SK-N-MC (cell line): ENCODE measurements at places on chromosomes 16 and 17.

DNA sequence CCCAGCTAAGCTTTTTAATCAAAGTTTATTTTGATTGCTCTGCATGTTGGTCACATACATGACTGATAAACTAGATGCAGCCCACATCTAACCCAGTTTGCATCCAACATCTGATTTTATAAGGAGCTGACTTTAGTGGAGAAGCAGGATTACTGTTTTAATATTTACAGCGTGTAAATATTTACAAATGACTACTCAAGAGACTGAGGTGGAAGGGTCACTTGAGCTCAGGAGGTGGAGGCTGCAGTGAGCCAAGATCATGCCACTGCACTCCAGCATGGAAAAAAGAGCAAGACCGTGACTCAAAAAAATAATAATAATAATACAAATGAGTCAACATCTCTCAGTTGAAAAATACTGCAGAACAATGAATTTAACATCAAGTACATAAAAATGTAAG lies 50.8 kb downstream of the PARN start:
- DNase-seq = no peak

- DNase-seq = no peak
Measured at GRCh38 chr17:65011966-65012365, 44.6 kb downstream of the GNA13 start.

- DNase-seq = no peak
Measured at GRCh38 chr17:10270258-10270657, 71.9 kb upstream of the GAS7 start.

- no peak for DNase-seq
Measured at GRCh38 chr16:22183335-22183734, 21.0 kb downstream of the SDR42E2 start.

DNA sequence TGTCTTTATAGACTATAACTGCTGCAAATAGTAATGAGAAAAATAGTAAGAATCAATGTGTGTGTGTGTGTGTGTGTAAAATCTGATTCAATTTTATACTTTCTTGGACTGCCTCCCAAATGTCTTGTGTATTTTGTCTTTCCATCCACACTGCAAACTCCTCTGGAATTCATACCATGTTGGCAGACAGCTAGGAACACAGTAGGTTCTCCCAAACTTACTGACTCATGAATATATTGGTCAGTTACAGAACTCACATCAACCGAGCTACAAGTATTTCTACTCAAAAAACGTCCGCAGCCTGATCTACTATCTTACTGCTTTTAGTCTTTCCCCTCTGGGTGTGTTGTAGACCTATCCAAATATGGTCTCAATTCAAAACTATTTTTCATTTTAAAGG lies 542.7 kb upstream of the PSMD7 start:
- no peak for DNase-seq
